Psoas muscle (tissue), 8 donors: ENCODE measurements at places on chromosomes 2 and 18. TPM values are rescaled to one million over a fixed set of nuclear protein-coding genes. Genes with fewer than 3 reads are reported as not detected.

The FAM168B gene
- 125 TPM for total RNA-seq

The MC4R gene
- not detected for total RNA-seq

The CYP26B1 gene
- 1.3 TPM for total RNA-seq

- no peak overlapping the region for H3K4me3 ChIP-seq
- H3K36me3 ChIP-seq: no peaks in the 10 kb centered on the region
- no peaks in the 10 kb centered on the region for H3K27me3 ChIP-seq
Observed at GRCh38 chr2:241366678-241367077, 10.6 kb downstream of the FARP2 start.

The APOB gene
- total RNA-seq: 0.38 TPM

The SPC25 gene
- total RNA-seq: 0.18 TPM
